Esophagus squamous epithelium (tissue), 5 donors: ENCODE measurements at places on chromosomes 5 and 9.

GRCh38 chr5:54900984-54901725 lies 84.2 kb downstream of the ESM1 start:
- no peak for DNase-seq

- DNase-seq: no peak
Observed at GRCh38 chr5:107873877-107874276, 203.1 kb upstream of the EFNA5 start.

DNA sequence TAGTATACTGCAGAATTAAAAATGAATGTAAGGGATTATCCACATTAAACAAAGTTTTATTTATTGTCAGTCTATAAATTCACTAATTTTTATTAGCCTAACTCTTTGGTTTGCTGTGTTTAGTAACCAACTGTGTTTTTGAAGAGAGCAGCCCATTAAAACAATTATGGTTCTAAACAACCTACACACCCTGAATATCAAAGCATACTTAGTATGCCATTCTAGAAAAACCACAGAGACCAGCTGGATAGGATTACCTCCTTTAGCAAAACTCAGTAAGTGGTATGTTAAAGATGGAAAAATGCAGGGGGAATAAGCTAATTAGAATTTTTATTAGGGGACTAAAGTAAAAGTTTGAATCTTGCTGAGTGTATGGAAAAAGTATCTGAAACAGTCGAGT lies 1981.7 kb upstream of the NUDT12 start:
- no peak for DNase-seq

DNA sequence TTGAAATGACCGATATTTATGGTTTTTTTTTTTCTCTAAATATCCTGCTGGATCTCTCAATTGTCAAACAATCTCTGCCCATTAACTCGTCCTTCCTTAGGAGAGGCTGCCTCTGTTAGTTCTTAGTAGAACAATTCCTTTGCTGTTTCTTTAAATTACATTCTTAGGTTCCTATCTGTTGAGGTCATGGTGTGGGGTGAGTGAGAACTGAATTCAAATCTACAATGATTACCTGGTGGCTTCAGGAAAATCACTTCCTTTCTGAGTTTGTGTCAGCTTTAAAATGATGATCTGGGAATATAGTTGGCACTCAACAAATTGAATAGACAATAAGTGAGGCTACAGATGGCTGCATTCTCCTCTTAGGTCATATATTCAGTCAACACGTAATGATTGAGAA lies 82.1 kb upstream of the TNFSF8 start:
- DNase-seq: no peak

GRCh38 chr9:78001946-78002731 lies 29.5 kb downstream of the GNAQ start:
- DNase-seq: no peak
